ENCODE measurements at places on chromosomes 1 and 21.

DNA sequence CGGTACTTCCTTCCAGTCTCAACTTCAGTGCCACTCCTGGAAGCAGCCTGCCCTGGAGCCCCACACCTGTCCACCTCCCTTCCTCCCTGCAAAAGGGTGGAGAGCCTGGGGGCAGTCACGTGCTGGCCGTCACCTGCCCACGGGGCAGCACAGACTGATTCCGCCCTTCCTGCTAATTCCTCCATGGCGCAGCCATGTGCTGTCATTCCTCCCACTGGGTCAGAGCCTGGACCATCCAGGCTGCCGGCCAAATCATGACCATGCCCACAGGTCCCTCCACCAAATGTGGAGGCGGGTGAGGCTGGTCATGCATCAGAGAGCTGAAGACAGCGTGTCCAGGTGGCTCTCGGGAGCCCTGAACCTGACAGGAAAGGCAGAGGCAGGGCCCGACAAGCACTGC is 24.4 kb upstream of the GPR153 start:
- no peak for DNase-seq

GRCh38 chr1:175873290-175873935 is 130.0 kb upstream of the TNR start:
- no peak for DNase-seq

DNA sequence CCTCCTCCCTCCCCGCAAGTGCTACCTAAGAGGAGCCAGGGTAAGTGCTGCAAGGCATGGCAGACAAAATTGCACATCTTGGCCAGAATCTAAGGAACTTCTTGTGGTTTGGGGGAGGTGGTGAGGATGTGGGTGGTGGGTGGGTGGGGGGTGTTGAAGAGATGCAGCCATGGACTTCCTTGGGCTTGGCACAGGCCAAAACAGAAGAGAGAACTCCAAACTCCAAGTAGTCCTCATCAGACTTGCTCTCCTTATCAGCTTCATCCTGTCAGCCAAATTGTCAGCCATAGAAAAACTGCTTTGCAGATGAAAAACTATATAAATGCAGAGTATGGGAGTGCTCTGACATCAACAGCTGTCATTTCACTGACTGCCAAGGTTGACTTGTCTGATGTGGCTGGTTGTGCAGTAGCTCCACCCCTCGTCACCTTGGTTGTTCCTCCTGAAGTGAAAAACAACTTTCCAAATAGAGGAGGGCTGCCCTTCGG is 7.1 kb downstream of the AMIGO1 start:
- DNase-seq = no peak

GRCh38 chr1:53237638-53238037 is 680 bp downstream of the MAGOH start:
- DNase-seq = no peak

All from kidney capillary endothelial cell (primary cell).